Substantia nigra (tissue), 51 donors: ENCODE measurements at places on chromosomes 1 and 21.

GRCh38 chr1:39085174-39085573 lies 59.0 kb downstream of the NDUFS5 start:
- DNase-seq, result no peak

GRCh38 chr1:157968946-157969345 lies 24.5 kb upstream of the KIRREL1 start:
- no peak for DNase-seq

- no peak for DNase-seq
Observed at GRCh38 chr1:54931275-54931840, 44.4 kb upstream of the DHCR24 start.

- DNase-seq, result no peak
Observed at GRCh38 chr1:22489823-22490222, 38.2 kb downstream of the ZBTB40 start.

- DNase-seq, result peak; percentile 3
Observed at GRCh38 chr1:94801919-94802546, 18.1 kb upstream of the SLC44A3 start.

DNA sequence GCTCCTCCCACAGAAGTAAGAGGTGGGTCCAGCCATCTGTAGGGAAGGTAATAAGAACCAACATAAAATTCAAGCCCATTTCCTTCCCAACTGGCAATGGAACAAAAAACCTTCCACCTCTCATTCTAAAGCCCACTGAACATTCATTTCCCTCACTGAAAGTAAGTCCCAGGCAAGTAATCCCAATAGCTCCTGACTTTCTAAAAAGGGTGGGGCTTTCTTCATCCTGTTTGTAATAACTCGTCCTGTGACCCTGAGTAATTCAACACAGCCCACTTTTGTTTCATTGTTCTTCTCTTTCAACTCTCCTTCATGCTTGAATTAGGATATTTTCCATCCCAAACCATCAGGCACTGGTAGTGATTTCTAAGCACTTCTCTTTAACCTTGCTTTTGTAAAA lies 74.9 kb downstream of the DAB1 start:
- no peak for DNase-seq

DNA sequence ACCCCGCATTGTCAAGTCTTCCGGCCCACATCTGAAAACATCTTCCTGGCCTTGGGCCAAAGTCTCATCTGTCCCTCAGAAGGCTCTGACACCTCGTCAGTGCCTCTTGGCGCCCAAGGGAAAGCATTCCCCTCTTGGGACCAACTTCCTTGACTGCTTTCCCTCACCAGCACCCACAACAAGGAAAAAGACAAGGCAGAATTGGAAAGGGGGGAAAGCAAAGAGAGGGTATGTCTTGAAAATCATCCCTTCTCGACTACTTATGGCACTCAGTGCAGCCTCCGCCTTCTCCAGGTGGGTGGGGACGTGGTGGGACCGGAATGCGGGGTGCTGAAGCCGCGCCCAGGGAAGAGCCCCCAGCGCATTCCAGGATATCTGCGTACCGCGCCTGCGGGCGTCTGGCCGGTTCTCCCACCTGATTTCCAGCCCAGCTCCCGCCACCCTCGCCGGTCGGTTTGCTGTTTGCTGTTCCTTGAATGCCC lies 554 bp upstream of the SLC39A1 start:
- DNase-seq, result no peak

DNA sequence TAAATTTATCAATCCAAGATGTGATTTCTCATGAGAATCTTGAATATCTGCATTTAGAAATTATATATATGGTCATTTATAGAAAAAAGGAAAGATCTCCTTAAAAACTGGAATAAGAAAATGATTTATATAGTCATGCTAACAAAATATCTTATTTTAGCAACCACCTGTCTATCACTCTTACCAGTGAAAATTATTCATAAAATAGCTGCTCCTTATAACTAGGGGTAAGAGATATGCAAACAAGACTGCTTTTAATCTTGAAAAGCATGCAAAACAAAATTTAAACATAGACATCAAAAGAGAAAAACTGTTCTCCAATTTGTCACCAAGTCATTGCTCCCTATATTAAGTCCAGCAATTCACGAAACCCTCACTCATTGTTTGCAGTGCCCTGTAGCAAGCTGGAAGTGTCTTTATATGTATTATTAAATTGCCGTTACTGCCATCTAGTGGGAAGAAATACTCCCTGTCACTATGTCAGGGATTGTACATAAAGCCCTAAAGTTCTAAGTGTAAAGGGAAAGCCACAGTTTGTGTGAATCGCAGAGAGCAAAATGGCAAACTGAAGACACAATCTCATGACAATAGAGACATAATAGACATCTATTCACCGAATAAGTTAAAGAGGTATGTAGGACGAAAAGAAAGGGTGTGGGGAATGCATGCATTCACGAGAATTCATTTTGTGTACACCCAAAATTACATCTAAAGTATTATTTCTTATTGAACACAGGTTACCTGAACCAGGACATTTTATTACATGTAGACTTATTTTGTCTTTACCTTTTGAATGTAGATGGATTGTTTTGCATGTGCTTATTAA lies 600.5 kb downstream of the USP25 start:
- DNase-seq, result no peak

DNA sequence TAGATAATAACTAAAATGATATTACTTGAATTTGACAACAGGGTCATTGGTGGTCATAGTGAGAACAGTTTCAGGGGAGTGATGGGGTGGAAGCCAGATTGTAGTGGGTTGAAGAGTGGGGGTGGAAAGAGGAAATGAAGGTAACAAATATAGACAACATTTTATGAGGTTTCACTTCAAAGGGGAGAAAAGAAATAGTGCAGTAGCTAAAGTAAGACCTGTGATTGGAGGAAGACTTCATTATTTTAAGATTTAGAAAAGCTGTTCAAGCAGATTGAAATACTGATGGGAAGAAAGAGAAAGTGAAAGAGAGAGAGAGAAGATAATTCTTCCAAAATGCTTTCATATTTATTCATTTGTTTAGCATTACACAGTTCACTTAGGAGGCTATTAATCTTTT lies 52.0 kb upstream of the KCNA3 start:
- no peak for DNase-seq

DNA sequence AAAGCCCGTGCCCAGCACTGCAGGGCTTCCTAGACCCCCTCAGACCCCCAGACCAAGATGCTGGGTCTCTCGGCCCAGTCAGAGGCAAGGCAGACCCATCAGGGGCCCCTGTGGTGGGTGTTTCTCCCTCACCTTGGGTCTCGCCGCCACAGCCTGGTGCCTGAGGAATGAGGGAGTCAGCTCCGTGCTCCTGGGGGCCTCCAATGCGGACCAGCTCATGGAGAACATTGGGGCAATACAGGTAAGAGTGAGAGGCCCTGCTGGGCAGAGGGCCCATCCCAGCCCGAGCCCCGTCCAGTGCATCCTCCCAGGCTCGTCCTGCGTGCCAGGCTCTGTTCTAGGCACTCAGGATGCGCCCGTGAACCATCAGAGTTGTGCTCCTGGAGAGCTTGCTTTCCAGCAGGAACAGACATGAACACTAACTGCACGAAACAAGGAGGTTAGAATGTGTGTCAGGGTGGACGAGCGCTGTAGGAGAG lies 51.5 kb downstream of the KCNAB2 start:
- no peak for DNase-seq

DNA sequence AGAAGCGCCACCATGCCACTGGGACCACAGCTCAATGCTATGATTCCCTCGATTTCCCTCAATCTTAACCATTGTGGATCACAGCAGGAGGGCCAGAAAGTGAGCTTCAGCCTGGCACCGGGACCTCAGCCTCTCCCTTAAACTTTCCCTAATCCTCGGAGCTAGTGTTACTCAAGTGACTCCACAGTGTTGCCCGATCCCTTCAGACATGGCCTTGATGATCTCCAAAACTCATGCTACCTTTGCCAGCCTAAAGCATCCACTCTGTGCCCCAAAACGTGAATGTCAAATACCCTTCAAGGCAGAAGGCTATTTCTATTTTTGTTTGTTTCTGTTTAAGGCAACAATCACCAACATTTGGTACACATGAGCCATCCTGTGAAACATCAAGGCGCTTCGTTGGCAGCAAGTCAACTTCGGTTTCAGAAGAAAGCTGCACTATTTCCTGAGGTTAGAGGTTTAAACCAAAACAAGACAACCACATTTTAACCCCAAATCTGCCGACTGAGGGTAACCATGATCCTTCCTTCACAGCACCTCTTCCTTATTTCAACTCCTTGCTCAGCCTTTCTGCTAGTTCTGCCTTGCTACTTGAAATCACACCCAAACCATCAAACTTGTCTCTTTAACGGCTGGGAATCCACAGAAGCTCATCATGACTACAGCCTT lies 94.4 kb upstream of the KRTAP19-8 start:
- DNase-seq, result peak; percentile 44

GRCh38 chr1:156691665-156692440 lies 13.5 kb downstream of the CRABP2 start:
- no peak for DNase-seq

- DNase-seq, result no peak
Observed at GRCh38 chr1:147072482-147073432, 99.5 kb downstream of the PRKAB2 start.

- no peak for DNase-seq
Observed at GRCh38 chr1:46489638-46490405, at the start of gene DMBX1. DMBX1 (plus strand) TSS chr1:46489836; CDS start chr1:46507011, 17,175 bp downstream.

DNA sequence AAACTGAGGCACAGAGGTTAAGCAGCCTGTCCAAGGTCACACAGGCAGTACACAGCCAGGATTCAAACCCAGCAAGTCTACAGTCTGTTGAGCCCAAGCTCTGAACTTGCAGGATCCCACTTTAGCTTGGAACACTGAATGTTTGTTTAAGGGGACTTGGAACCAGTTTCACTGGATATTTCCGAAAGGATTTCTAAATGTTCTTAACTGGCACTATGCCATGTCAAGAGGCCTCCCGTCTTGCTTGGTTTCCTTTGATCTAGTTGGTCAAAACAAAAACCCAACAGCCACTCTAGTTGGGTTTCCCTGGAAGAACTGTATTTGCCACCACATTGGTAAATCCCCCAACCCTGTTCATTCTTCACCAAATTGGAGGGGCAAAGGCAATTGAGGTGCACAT lies 317.6 kb upstream of the KAZN start:
- DNase-seq, result no peak

- no peak for DNase-seq
Observed at GRCh38 chr1:7528386-7529198, 242.5 kb upstream of the VAMP3 start.

GRCh38 chr1:67764633-67765032 lies 68.6 kb downstream of the GNG12 start:
- DNase-seq, result no peak

DNA sequence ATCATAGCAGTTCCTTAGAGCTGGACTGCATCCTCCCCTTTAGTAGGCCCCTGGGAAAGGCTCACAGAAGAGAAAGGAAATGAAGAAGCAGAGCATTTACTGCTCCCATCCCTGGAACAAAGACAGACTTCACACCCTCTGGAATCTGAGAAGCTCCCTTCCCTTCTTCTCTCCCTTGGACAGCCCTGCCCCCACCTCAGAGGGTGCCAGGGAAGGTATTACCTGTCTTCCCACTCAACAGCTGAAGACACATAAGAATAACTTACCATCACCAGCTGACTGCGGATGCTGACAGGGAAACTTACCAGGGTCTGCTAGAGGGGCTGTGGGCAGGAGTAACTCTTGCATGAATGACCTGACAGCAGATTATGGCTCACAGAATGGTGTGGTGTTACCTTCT lies 14.1 kb upstream of the FAAH start:
- no peak for DNase-seq

DNA sequence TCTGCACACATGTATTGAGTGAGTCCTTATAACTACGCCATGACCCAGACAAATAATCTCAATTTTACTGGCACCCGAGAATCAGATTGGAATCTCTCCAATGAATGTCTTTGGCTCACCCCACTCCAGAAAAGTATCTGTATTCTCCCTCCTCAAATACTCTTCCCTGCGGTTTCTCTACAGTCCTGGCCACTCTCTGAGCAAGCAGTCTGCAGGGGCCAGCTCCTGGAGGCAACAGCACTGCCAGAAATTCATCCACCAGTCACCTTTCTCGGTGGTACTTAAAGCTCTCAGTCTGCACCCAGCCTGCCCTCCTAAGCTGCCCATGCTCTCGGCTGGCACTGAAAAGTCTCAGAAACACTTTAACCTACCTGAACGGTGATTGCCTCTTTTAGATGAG lies 16.1 kb upstream of the LYST start:
- no peak for DNase-seq

DNA sequence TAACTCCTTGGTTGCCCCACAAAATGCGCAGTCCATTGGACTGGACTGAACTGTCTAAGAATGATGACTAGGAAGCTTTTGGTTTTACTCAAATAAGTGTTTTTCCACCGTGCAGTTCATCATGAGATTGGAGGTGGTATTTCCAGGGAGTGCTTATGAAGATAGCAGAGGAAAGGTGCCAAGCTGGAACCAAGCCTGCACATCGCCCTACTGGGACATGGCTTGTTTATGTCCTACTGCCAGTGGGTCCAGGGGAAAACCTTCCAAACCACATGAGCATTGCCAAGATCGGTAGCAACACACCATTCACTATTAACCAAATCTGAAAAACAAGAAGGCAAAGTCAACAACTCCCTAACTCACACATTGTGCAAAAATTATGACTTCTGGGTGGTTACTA lies 54.7 kb upstream of the DSCAM start:
- DNase-seq, result no peak

DNA sequence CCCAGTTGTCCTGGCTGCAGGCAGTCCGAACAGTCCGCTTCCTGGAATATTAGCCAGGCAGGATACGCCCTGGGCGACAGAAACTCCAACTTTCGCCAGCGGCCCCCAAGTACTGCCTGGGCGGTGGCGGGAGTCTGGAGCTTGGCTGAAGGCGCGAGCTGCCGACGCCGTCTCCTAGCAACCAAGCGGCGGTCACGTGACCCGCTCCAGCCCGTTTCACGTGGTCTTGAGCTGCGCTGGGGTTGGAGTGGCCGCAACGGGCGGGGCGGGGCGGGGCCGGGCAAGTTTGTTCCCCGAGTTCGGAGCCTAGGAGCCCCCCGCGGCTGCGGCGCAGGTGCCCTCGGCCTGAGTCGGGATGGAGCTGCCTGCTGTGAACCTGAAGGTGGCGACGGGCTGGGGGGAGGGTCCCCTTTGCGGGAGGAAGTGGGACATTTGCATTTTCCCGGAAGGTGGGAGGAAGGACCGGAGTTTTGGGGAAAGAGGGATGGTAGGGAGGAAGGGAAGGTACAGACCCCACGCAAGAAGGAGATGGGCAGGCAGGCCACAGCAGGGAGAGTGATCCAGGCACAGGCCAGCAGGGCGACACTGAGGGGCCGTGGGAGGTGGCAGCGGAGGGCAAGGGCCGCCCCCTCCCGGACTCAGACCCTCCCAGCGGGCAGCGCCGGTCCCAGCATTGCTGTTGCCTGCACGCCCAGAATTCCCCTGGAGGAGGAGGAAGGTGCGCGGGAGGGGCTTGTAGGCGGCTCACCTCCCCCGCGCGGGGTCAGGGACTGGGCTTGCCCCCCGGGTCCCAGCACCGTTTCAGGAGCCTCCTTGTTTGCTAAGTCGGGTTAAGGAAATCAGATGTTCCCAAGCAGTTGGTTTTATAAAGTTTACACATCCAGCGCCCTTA lies at the start of gene AGTRAP:
Gene AGTRAP (plus strand): TSS at position 283 of the 892 bp plus-strand sequence. CDS start 73 bp downstream, at position 356.
- peak; percentile 88 for DNase-seq
